ENCODE measurements at places on chromosomes 5 and 9.

- peak; percentile 77 for DNase-seq
These were observed 12.5 kb upstream of the PARP8 start for GRCh38 chr5:50653946-50654345.

DNA sequence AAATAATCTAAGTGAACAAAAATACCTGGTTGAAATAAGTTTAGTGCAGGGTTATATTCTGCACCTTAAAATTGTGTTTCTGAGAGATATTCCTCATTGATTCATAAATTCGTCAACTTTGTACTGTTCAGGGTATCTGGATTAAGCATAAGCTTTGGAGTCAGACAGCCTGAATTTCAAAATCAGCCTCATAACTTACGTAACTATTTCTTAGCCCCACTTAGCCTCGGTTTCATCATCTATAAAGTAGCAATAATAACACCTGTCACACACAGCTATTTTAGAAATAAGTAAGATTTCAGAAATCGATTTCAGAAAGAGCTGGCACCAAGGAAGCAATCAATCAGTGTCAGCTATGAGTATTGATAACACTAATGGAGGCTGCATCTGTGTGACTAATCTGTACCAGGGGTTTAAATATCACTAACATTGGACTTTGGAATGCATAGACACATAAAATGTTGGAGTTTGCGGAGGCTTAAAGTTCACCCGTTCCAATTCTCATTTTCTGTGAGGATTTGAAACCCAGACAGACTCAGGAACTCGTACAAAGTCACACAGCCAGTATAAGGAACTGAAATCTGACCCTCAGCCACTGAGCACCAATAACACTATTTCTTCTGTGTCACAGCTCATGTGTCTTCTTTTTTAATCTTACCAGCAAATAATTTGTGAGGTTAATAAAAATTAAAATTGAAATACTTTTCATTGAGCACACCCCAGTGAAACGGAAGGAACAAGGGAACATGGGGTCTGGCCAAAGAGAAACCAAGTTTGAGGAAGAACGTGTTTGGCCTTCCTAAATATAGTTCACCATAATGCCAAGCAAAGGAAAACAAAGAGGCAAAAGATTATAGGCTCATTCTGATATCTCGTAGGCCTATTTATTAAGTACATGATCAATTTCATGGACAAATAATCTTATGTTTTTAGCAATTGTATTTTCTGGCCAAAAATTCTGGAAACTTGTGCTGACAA lies 194.4 kb upstream of the PTGER4 start:
- DNase-seq, result peak; percentile 46

DNA sequence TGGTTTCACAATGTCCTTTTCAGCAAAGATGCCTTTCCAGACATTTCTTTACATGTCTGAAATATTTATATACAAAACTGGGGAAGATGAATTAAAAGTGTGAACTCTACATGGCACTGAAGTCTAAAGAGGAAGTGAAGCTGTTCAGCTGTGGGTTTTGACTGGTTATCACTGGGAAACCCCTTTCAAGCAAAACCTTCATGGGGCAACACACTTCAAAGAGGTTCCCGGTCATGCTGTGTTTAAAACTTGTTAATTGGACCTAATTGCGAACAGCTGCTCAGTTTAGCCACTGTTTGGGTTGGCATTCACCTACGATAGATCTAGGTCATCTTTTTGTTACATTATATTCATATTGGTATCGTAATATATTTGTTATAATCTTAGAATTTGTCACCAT lies 20.0 kb upstream of the GDNF start:
- peak; percentile 35 for DNase-seq

DNA sequence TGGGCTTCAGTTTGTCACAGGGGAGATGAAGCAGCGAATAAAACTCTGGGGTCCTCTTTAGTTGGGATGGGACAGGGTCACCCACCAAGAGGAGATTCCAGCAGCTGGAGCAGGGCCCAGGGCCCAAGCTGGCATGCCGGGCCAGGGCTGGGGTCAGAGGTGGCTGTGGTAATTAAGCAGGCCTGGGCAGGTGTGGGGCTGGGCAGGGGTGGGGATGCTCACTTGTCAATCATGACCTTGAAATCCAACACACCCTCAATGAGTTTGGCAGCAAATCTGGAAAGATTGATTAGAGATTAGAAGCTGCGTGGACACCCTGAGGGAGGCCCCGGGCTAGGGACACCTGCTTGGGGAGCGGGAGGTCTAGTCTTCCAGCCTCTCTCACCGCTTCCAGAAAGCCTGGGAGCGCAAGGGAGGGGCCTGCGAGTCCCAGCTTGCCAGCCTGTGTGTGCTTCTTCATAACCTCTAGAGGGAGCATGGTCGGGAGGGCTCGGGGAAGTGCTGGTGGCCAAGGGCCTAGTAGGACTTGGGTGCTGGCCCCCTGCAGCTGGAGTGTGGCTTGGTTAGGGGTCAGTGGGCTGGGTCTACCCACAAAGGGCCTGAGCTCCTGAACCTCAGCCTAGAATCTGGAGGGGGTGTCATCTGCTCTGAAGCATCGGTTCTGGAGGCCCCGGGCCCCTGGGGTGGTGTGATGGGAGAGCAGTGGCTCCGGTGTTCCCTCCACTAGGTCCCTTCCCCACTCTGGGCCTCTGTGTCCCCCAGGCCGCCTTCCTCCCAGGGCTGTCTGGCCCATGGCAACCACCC lies 7.6 kb downstream of the CRAT start:
- DNase-seq, result peak; percentile 83

DNA sequence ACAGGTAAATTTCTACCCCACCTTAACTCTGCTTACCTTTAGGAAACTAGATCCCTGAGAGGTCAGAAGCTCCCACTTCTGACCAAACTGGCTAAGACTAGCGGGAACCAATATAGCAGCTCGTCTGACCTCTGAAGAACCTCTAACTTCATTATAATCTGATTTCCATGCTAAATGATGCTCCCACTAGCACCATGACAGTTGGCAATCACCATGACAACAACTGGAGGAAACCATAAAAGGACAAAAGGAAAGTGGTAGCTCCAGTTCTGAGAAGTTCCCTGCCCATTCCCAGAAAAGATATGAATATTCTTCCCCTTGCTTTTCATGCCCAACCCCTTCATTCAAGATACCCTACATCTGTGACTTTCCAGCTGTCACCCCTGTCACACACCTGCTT lies 483.3 kb downstream of the CTNND2 start:
- DNase-seq, result no peak

DNA sequence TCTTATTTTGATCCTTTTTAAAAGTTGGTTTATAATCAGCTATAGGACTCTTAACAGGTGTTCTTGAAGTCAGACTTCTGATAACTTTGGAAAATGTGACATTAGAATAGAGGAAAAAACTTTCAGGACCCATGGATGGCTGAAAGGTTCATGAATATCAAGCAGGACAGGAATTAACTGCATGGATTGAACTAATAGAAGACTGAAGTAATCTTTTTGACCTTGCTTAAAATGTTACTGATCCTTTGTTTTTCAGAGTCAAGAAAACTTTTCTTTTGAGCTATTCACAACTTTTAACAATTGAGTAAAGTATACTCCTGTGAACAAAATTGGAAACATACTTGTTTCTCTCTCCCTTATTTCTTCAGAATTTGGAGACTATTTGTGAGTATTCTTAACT lies 79.2 kb downstream of the PLK2 start:
- DNase-seq, result no peak

DNA sequence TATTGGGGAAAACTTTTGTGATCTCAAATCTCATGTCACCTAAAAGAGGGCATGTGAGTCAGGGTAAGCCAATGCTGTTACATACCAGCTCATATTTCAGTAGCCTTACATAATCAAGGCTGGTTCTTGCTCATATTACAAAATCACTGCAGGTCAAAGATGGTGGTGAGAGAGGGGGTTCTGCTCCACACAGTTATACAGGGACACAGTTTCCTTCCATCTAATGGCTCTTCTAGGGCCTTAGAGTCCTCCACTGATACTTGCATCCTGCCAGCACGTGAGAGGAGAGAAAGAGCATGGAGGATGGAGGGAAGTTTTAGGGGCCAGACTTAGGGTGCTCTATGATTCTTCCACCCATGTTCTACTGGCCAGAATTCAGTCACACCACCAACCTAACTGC lies 130.0 kb downstream of the LIFR start:
- no peak for DNase-seq

- no peak for DNase-seq
These were observed 717.1 kb downstream of the SEMA5A start for GRCh38 chr5:8828596-8829322.

DNA sequence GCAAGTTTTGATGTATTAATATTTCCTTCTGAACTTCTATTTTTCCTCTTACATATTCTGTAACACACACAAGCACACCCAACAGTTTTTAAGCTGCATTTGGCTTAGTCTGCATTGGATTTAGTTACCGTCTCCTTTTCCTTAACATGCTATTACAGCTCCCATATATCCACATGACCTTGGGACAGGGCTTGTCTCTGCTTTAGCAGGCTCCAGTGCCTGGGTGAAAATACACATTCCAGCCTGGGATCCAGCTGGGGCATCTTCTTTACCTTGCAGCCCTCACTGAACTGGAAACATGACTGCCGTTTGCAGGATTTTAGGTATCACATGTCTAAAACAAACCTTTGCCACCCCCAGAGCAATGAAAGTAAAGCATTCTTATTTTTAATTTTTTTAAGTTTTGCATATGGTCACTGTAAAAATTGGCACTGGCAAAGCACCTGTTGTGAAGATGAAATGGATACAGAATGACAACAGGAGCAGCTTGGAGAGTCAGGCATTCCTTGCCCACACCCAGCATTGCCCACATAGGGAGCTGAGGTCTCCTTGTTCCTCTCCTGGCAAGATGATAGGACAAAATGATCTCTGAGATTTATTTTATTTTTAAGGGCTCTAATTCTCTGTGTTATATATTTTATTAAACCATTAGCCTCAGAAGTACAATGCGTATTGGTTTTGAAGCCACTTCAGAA lies 4.0 kb downstream of the GADD45G start:
- DNase-seq, result no peak

GRCh38 chr9:109314011-109314531 lies 6.8 kb downstream of the EPB41L4B start:
- DNase-seq, result no peak

GRCh38 chr5:149474198-149474597 lies 77.0 kb downstream of the CSNK1A1 start:
- no peak for DNase-seq

GRCh38 chr5:95686651-95687050 lies 3.9 kb upstream of the SPATA9 start:
- no peak for DNase-seq

DNA sequence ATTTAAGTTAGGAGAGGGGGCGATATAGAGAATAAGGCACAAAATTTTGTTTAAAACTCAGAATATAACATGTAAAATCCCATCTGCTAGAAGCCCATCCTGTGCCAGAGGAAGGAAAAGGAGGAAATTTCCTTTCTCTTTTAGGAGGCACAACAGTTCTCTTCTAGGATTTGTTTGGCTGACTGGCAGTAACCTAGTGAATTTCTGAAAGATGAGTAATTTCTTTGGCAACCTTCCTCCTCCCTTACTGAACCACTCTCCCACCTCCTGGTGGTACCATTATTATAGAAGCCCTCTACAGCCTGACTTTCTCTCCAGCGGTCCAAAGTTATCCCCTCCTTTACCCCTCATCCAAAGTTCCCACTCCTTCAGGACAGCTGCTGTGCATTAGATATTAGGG lies 18.3 kb downstream of the MOCS2 start:
- no peak for DNase-seq

DNA sequence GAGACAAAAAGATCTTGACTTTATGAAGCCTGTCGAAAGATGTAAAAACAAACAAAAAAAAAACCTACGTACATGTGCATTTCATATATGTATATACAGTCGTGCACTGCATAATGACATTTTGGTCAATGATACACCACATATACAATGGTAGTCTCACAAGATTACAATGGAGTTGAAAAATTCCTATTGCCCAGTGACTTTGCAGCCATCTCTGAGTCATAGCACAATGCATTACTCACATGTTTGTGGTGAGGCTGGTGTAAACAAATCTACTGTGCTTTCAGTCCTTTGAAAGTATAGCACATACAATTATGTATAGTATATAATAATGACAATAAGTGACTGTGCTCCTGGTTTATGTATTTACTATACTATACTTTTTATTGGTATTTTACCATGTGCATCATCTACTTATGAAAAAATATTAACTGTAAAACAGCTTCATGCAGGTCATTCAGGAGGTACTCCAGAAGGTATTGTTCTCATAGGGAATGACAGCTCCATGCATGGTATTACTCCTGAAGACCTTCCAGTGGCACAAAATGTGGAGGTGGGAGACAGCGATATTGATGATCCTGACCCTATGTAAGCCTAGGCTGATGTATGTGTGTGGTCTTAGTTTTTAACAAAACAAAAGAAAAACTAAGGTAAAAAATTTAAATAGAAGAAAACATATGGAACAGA lies 73.7 kb upstream of the FST start:
- no peak for DNase-seq

DNA sequence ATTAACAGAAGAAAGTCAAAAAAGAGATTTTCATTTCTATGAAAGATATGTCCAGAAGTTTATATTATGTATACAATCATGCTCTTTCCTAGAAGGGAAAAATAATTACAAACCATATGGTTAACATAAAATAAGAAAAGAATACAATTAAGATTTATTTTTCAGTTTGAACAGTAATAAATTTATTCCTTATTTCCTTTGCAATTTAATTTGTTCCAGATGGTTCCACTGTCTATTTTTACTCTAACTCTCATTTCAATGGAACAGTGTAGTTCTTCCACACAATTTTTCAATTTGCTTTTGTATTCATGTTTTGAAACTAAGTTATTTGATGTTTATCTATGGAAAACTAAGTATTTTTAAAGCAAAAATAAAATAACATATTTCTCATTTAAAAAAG lies 1026.3 kb downstream of the TAF11L14 start:
- no peak for DNase-seq

- peak; percentile 50 for DNase-seq
These were observed 399.5 kb downstream of the ENC1 start for GRCh38 chr5:74240783-74241750.

DNA sequence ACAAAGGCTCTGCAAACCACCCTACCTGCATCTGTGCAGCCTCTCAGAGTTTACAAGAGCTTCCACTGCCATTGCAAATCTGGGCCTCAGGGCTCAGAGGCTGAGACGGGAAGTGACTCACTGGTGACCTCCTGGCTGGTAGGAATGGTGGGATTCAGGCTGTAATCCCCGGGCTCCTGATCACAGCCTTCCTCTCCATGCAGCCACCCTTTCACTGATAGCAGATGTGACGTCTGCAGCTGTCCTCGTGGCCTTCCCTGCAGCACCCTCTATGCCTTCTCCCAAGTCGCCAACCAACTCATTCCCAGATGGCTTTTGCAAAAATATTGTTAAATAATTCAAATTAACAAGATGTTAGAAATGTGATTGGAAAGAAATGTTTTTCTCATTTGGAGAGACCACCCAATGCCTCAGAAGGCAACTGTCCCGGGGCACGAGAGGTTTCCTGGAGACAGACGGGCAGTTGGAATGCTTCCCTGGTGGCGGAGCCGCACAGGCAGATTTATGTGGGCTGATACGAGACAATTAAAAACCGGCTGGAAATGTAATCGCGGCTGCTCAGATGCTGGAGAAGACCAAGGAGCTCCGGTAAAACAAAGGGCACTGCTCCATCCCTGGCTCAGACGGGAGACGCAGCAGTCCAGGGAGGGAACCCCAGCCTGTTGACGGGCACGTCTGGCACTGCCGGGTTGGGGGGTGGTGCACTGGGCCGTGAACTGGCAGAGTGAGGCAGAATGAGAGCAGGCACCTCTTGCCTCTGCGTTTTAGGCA lies 34.4 kb upstream of the SLC25A51 start:
- DNase-seq, result no peak

Measured in hematopoietic multipotent progenitor cell treated with erythropoietin and hydrocortisone succinate and interleukin-3 and kit ligand, for 4 days (in vitro differentiated cells).